ENCODE measurements at places on chromosomes 16 and 17.

- DNase-seq: no peak
Observed at GRCh38 chr16:185691-186090, 5.4 kb downstream of the HBQ1 start.

DNA sequence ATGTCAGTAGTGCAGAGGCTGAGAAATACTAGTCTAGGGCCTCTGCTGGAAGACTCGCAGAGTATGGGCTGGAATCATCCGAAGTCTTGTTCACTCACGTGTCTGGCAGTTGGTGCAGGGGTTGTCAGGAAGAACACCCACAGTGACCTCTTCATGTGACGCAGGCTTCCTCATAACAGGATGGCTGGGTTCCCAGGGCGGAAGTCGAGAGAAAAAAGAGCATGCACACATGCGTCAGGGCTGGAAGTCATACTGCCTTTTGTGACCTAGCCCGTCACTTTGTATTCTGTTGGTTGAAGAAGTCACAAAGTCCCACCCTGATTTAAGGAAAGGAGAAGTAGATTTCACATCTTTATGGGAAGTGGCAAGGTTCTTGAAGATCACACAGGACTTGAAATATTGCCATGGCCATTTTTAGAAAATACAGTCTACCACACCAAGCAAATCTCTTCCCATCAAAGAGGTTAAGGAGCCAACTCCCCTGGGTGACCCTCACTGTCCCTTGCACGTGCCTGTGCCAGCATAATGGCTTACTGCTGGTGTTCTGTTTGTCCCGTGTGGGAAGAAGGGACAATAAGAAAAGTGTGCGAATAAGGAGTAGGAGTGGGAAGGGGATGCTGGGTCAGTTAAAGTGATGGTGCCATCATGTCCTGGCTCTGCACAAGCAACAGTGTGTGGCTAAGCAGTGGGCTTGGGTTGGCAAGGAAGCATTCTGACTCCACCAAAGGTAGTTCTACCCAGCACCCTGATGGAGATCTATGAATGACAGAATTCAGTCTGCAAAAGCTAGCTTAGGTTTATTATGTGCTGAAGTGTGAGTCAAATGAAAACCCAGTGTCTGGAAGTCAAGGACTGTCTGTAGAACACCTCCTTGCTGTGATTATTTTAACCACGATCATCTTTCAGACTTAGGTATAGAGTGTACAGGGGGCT lies 28.1 kb downstream of the HEATR3 start:
- DNase-seq: no peak

DNA sequence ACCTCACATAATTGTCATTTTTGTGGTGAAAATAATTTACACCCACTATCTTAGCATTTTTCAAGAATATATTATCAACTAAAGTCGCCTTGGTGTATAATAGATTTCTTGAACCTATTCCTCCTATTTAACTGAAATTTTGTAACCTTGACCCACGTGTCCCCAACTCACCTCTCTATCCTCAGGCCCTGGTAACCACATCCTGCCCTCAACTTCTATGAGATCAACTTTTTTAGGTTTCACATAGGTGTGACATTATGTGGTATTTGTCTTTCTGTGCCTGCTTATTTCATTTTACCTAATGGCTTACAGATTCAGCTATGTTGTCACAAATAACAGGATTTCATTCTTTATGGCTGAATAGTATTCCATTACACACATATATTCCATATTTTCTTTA lies 73.0 kb upstream of the CNTNAP4 start:
- no peak for DNase-seq

DNA sequence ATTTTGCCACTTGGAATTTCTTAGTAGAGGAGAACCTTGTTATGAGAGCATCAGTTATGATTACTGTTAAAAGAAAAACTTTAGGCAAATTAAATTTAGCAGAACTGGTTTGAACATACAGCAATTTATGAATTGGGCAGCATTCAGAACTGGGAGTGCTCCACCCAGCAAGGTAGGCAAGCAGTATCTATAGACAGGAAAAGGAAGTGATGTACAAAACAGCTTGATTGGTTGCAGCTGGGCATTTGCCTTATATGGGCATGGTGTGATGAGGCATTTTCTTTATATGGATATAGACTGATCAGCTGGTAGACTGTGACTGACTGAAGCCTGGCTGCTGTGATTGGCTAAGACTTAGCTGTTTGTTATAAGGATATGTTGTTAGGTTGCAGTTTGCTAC lies 17.6 kb upstream of the CYLD start:
- no peak for DNase-seq

GRCh38 chr17:45234641-45235415 lies 13.1 kb downstream of the FMNL1 start:
- no peak for DNase-seq

GRCh38 chr16:46907061-46907774 lies 23.1 kb downstream of the GPT2 start:
- DNase-seq: no peak

DNA sequence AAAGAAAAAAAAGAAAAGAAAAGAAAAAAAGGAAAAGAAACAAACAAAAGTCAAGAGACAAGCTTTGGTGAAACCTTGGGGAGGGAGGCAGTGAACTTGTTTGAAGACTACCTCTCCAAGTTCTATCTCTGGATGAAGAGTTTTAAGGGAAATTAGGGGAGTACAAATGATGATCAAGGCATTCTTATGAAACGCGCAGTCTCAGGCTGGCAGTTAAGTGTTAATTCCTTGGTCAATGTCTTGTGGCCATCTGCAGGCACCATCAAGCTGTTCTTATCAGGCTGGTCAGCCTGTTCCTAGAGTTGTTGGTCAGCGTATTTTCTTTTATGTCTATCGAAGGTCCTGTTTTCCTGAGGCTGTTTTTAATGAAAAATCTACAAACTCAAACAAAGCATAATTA lies 8.2 kb upstream of the DRG2 start:
- no peak for DNase-seq

DNA sequence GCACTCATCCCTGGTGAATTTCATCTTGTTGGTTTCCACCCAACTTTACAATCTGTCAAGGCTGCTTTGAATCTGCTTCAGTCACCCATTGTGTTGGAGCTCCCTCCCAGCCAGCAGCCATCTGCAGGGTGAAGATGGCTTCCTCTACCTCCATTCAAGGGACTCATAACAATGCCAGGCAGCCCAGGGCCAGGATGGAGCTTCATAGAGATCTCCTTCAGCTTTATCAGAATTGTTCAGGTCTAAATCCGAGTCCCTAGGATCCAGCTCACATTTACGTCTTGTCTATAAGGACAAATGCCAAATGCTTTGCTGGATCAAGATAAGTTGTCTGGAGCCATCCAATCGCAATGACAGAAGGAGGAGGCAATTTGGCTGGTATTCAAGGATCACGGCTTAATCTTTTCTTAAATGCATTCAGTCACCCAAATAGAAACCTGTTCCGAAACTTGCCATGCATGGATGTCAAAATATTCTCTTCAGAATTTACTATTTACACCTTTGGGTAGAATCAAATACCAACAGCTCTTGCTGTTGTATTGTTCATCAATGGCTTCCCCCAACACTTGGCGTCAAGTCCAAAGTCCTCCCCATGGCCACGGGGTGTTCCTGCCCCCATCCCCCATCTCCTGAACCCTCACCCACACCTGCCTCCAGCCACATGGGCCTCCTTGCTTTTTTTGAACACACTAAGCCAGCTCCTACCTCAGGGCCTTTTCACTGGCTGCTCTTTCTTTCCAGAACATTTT lies 3.8 kb upstream of the FAM171A2 start:
- no peak for DNase-seq

DNA sequence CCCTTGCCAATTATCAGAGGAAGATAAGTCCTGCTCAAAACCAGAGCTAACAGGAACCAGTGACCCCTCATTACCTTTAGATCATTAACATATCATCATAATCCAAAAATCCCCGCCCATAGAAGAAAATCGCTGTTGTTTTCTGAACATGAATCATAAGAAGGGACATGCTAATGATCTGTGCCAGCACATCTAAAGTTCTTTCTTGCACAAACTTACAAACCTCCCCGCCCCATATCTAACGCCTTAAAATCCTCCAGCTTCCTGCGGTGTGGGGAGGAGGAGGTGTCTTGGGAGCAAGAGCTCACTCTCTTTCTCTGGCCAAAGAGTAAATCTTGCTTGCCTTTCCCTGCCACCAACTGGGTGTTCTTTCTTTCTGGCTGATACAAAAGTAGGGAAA lies 78.3 kb downstream of the IRX3 start:
- no peak for DNase-seq

- no peak for DNase-seq
Observed at GRCh38 chr17:14355556-14355955, 54.7 kb downstream of the HS3ST3B1 start.

GRCh38 chr17:5472511-5472910 lies 3.7 kb upstream of the DHX33 start:
- DNase-seq: no peak

All from CMK (cell line).